H9 (cell line): ENCODE measurements at places on chromosomes 7 and 10. TPM values are rescaled to one million over a fixed set of nuclear protein-coding genes. Genes with fewer than 3 reads are reported as not detected.
A peak's percentile ranks its signal among the peaks of the same experiment; 100 is the strongest.

The PNLIPRP1 gene
- total RNA-seq, result not detected in 2 replicates

The SPDYE3 gene
- total RNA-seq, result not detected in 2 replicates

The OR2A1 gene
- total RNA-seq, result not detected in 2 replicates

The FKBP6 gene
- not detected in 2 replicates for total RNA-seq

The SPDYE11 gene
- total RNA-seq, result not detected in 2 replicates

The INHBA gene
- total RNA-seq, result 1.6 and 1.7 TPM in 2 replicates

The NET1 gene
- 50.6 and 57.5 TPM in 2 replicates for total RNA-seq

- peak; percentile 53 for DNase-seq
Observed at GRCh38 chr7:132655131-132655727, 79.0 kb upstream of the PLXNA4 start.

- DNase-seq, result peak; percentile 38
Observed at GRCh38 chr7:18087687-18088078, 60.0 kb upstream of the PRPS1L1 start.

GRCh38 chr10:129525401-129525801, 58.4 kb downstream of the MGMT start:
- peak; percentile 10 for DNase-seq

GRCh38 chr7:99096124-99096887, 47.6 kb downstream of the SMURF1 start:
- no peak for DNase-seq

DNA sequence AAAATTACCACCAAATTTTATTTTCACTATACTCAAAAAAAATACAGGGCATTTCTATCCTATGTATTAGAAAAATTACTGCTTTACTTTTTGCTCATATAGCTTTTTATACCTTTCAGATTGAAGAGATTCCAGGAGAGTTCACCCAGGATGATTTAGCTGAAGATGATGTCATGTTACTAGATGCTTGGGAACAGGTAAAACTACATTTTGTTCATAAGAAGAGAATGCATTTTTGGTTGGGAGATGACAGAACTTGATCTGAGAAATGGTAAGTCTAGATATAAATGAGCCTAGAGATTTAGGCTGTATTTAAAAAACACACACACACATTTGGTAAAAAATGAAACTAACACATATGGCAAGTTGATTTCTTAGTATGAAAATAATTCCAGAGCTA, 38.1 kb upstream of the ARL4A start:
- DNase-seq, result no peak

DNA sequence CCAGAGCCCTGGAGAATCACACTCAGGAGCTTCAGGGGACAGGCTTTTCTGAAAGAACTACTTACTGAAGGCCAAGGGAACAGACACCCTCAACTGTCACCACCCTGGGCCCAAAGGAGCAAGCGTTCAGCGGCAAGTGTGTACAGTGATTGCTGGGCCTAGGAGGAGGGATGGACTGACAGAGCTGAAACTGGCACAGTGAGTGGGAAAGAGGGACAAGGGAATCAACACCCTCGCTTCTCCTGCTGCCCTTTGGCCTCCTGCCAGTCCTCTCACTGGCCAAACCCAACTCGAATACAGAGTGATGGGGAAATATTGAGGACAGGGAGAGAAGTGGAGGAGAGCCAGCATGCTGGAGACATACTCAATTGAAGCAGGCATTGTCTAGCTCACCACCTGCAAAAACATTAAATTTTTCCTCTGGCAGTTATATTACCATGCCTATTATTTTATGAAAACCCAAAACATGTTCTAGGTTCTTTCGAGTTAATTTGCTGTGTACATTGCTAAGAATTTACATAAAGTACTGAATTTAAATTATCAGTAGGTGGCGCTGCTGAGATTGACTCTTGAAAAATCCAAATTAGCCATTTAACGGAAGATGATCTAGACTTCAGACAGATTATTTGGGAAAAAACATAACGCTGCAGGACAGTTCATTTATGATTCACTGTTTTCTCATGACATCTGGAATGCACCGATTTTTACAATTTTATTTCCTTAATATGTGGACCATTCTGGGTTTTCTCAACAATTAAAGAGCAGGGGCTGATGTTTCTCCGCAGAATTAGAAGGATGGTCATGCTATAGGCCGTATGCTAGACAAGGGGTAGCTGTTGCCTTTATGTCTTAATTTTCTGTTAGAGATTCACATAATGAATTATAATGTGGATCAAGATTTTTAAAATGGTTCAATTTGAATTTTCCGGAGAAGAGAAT, 14.7 kb upstream of the TMEM236 start:
- no peak for DNase-seq

DNA sequence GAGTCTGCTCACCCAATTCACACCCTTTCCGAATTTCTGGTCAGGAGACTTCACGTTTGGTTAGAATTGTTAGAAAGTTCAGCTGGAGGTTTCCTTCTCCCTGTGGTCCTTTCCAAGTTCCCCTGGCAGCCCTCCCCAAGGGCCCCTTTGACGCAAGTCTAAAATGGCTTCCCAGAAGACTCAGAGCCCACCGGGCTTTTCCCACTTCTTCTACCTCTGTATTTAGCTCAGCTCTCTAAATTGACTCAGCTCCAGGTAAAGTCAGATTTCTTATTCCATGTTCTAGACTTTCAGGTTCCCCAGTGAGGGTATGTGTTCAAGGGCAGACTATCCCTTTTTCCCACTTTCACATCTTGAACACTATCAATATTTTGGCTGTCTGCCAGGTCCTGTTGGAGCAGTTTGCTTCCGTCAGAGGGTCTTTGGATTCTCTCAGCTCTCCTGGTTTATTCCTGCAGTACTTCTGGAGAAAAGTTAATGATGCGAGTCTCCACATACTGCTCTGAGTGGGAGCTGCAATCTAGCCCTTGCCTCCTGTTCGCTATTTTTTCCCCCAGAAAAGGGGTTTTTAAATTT, 53.1 kb upstream of the ZNF273 start:
- DNase-seq, result no peak

GRCh38 chr10:124903111-124903510, 38.8 kb upstream of the ZRANB1 start:
- DNase-seq, result no peak

DNA sequence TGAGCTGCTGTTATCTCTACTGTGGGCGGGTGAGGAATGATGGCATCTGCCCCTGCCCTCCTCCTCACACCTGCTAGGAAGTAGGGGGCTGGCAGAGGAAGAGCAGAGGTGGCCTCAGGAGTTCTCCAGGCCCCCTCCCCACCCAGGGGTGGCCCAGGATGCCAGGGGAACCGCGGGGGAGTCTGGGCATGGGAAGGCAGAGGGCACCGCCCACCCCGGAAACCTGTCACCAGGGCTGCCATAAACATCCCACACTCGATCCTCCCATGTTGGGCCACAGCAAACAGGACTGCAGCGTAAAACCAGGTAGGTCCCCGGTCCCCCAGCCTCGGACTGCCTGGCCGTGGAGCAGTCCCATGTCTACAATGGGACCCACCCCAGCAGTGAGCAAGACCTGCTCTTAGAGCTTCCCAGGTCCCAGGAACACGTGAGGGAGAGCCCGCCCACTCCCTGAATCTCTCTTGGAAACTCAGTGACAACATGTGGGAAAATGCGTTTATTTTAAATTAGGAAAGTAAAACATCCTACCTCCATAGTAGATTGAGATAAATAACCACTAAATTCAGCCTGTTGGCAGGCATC, 23.4 kb downstream of the EBF3 start:
- DNase-seq, result no peak

- no peak for DNase-seq
Observed at GRCh38 chr10:96910488-96911395, 78.6 kb downstream of the LCOR start.

- no peak for DNase-seq
Observed at GRCh38 chr7:32256376-32256775, 186.2 kb upstream of the PDE1C start.

- DNase-seq, result no peak
Observed at GRCh38 chr10:131905603-131906268, 4.9 kb downstream of the PPP2R2D start.

DNA sequence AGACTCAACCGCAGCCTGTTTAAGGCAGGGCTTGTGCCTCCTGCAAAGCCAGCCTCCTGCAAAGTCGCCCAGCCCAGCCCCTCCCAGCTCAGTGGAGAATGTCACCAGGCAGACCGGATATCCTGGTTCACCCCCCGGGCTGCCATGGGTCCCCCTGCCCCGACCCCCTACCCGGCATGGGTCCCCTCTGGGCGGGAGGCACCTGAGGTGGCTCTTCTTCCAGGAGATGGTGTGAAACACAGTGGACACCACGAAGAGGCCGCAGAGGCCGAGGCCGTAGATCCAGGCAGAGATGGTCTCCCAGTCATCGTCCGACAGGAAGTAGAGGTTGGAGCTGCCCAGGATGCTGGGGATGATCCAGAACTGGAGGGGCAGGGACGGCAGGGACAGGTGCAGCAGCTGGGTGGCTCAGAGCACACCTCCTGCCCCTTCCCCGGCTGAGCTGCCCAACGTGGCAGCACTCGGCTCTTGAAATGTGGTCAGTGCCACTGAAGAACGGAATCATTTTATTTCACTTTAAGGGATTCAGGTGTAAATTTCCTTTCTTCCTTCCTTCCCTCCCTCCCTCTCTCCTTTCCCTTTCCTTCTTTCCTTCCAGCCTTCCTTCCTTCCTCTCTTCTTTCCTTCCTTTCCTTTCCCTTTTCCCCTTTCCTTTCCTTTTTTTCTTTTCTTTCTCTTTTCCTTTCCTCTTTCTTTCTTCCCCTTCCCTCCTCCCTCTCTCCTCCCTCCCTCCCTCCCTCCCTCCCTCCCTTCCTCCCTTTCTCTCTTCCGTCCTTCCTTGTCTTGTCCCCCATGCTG, 36.7 kb upstream of the RADIL start:
- DNase-seq, result no peak

DNA sequence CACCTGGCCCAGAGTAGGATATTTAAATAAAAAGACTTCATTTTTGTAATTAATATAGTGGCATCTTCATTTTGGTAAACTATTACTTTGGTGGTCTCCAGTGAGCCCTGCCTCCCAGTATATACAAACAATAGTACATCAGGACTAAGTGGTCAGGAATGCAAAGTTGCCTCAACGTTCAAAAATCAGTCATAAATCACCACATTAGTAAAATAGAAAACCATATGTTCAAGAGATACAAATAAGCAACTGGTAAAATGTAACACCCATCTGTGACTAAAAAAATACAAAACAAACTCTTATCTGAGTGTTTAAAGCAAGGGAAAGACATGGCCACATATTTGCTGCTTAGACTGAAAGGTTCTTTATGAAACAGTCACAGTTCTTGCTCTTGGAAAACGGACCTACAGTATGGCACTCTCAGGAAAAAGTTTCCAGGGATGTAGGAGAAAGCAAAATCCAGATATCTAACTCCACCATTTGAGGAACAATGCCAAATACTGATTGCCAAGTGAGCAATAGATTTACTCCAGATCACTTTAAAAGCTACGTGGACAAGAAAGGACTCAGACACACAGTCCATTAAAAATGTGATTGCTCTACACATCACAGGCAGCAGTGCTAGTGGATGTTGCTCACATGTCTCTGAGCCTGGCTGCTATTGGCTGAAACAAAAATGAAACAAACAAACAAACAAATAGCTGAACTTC, 15.1 kb upstream of the RHOBTB1 start:
- no peak for DNase-seq

- DNase-seq, result no peak
Observed at GRCh38 chr10:44939691-44940401, 19.8 kb upstream of the RASSF4 start.

DNA sequence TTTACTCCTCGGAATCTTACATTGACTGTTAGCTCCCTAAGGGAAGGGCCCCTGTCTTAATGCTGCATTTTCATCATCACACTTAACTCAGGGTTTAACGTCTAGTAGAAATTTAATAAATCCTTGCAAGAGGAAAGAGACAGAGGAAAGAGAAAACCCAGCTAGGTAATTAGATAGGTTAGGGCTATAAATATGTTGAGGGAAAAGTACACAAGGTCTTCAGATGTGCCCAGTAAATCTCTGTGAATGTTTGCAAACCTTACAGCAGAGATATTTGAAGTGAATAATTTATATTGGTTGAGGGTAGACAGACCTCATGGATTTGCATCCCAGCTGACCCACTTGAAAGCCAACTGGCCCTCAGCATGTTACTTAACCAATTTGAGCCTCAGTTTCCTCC, 315.5 kb upstream of the NPVF start:
- no peak for DNase-seq

DNA sequence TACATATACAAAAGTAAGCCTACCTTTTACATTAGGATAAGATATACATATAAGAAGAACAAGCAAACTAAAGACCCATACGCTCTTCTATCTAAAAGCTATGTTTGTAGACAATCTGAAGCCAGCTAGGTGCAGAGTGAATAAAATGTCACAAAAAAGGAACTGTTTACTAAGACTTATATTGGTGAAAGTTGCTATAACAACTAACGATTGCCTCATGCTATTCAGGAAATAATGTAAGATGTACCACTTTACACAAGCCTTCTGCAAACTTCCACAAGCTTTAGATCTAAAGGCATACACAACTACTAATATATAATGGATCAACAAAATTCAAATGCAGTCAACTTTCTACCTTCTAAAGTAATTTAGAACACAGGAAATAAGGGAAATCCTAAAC, 175.1 kb downstream of the SRPK2 start:
- no peak for DNase-seq

DNA sequence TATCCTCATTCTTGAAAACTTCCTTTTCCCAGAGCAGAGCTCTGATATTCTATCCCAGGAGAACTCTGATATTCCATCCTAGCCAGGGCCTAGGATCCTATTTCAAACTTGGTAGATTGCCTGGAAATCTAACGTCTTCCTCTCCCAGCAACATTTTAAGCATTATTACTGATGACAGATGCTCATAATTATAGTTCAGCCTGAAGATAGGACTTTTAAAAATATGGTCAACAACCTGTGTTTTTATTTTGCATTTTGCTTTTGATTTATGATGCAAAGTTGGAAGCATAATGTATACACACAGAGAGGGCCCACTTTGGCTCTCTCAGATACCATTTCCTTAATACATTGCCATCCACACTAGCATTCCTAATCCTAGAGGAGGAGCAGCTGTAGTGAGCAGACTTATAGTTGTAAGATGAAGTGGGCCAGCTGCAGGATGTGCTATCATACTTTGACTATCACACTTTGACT, 457.4 kb upstream of the TPK1 start:
- no peak for DNase-seq

GRCh38 chr7:76236224-76236623, 34.5 kb downstream of the SRRM3 start:
- no peak for DNase-seq
